ENCODE measurements at places on chromosomes 12 and 14.

DNA sequence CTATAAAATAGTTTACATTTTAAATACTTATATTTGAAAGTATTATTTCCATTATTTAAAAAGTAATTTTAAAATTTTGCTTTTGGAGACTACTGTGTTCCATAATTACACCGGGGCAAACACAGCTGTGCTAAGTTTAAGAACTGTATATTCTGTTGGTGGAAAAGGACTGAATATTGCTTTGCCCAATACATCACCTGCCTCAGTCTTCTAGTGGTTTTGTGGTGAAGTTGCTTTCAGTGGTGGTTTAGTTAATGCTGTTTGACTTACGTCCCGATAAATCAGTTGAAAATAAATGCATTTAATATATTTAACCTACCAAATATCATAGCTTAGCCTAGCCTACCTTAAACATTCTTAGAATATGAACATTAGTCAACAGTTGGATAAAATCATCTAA is 23.4 kb downstream of the FBXO34 start:
- no peak for DNase-seq

GRCh38 chr12:85036234-85036707 is at the start of the genes LRRIQ1 and TSPAN19:
LRRIQ1 (plus strand) TSS chr12:85036351; CDS start chr12:85038177, 1,826 bp downstream.
TSPAN19 (minus strand) TSS chr12:85036277; CDS start chr12:85029946, 6,331 bp downstream.
- DNase-seq: no peak

DNA sequence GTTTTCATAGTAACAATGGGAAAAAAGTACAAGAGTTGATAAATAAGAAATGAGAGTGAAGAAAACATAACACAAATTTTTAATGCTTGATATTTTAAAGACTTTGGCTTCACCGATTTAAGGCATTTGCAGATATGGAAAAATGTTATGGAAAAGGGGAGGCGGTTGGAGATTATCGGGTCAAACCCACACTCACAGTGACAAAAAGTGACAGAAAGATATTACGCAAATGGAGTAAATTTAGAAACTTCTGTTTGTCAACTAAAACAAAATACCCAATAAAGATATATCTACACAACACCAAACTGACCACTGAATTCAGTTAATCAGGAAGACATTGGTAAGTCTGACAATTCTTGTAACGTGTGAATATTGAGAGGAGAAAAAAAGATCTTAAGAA is 2.5 kb downstream of the PPP1R12A start:
- no peak for DNase-seq

- DNase-seq: no peak
These were observed 155.8 kb downstream of the NTF3 start for GRCh38 chr12:5587711-5588121.

GRCh38 chr12:104050436-104050835 is 449 bp upstream of the GLT8D2 start:
- DNase-seq: no peak

GRCh38 chr12:7190268-7191055 is 976 bp downstream of the PEX5 start:
- no peak for DNase-seq

DNA sequence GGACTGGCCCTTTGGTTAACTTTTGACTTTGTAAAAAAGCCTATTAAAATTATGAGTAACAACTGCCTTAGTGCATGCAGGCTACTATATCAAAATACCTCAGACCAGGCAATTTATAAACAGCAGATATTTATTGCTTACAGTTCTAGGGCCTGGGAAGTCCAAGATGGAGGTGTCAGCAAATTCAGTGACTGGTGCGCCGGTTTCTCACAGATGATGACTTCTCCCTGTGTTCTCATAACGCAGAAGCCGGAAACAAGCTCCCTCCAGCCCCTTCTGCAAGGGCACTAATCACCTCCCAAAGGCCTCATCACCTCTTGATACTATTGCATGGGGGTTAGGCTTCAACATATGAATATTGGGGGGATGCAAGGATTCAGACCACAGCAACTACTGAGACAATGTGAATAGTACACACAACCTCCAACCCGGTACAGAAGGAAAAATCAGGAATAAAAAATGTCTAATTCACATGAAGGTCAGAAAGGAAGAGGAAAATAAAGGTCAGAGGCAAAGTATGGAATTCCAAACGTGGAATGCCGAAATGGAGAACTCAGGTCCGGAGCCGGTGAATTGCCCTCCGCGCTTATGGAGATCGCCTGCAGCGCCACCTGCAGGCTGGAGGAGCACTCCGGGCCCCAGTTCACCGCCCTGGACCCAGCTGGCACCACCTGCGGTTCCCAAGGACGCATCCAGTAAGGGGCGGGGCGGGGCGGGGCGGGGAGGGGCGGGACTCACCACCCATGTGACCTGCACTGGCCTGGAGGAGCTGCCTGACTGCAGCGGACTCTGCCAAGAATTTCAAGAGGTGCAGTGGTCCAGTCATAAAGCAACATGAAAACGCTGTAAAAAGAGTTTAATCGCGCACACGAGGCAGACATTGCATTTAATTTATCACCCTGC is 203.4 kb downstream of the KIF26A start:
- no peak for DNase-seq

DNA sequence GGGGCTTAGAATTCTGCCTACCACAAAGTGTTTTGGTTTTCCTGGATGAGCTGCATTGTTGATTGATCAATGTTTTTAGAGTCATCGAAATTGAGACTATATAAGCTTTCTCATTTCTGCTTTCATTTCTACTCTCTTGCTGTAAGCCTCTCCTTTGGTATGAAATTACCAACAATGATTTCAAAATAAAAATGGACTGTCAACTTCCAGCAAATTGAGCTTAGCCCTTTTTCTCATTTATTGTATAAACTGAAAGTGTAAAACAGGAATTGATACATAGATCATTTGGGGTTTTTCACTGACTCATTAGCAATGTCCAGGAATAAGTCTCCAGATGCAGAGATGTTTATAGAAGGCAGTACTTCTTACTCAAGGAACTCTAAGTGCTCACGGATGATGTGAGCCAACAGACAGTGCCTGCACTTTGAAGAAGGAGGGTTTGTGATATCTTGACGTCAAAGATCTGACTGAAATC is 20.0 kb upstream of the PCNX1 start:
- no peak for DNase-seq

DNA sequence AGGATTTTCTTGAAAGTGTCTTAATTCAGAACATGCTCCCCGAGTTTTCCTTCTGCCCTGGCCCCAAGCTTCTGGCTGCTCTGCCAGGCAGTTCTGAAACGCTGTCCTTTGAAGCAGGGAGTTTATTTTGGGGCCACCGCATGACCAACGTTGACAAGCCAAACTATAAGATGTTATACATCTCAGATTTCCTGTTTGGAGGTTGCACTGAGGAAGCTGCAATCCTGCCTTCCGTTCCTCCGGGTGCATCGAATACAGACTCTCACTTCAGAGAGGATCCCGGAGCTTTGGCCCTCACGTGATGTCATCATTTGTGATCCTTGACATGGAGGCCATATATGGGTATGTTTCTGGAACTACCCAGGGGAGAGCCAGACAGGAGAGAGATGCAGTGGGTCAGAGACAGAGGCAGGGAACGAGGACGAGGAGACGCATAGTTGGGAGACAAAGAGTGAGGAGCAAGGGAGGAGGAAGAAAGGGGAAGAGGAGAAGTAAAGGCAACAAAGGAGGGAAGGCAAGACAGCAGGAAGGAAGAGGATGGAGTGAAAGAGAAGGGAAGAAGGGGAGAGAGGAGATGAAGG is at the start of gene ASB2:
TSS of gene ASB2 (minus strand) at position 94 of the 581 bp plus-strand sequence. CDS start 12,031 bp downstream, outside the sequence.
- no peak for DNase-seq

DNA sequence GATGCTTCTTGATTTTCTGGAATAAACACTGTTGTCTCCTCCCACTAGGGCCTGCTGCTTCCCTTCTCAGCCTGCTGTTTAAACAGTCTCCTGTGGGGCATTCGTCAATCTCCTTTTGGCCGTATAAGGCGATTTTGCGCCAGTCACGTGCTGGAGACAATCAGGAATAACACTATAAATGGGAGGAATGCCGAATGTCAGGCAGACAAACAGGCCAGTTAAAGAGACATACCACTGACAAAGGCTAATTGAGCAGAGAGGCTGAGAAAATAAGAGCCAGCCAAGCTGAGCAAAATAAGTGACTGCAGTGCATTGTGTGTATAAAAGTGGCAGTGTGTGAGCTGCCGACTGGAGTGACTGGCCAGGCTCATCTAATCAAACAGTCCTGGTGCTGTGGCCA is 23.3 kb downstream of the DMAC2L start:
- no peak for DNase-seq

GRCh38 chr12:5023842-5024241 is 19.8 kb upstream of the KCNA5 start:
- no peak for DNase-seq

GRCh38 chr12:563250-563781 is 99.9 kb downstream of the NINJ2 start:
- DNase-seq: peak; percentile 26

GRCh38 chr12:73599268-73599667 is 938.4 kb upstream of the ATXN7L3B start:
- DNase-seq: no peak

DNA sequence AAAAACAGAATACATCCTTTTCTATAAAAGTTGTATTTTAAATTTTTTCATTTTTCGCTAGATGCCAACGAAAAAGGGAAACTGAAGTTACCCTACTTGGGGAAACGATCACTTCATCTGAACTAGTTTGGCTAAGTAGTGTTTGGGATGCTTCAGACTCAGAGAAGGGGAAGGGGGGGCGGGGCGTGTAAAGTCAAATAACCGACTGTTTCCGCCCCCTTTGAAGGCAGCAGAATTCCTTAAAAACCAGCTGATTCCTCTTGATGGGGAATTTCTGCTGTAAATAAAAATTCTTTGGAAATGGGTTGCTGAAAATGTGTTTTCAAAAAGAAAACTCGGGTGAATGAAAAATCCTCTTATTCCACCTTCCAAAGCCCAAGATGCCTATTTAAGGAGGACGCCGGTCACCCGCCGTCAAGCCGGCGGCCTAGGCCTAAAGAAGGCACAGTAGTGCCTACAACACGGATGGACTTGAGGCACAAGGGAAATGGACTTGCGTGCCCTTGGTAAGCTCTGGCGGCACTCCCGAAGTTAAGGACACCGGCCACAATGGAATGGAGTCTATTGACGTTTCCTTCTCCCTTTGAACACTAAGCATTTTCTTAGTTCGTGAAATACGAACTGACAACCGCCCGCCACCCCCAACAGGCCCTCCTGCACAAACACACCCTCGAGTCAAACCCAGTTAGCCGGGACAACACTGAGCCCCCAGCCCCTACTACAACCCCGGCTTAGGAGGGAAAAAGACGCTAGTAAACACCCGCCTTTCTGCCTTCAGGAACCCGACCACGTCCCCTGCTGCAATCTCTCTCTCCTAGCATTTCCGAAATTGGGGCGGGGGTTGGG is 1.9 kb downstream of the ATXN2 start:
- DNase-seq: no peak

GRCh38 chr14:79281244-79282152 is 929.8 kb downstream of the DIO2 start:
- DNase-seq: no peak

- DNase-seq: no peak
These were observed 18.8 kb downstream of the PRKAB1 start for GRCh38 chr12:119686776-119687175.

GRCh38 chr12:25718081-25718731 is 165.1 kb upstream of the LMNTD1 start:
- DNase-seq: no peak

- DNase-seq: no peak
These were observed 2.6 kb downstream of the SMIM41 start for GRCh38 chr12:52082026-52082668.

DNA sequence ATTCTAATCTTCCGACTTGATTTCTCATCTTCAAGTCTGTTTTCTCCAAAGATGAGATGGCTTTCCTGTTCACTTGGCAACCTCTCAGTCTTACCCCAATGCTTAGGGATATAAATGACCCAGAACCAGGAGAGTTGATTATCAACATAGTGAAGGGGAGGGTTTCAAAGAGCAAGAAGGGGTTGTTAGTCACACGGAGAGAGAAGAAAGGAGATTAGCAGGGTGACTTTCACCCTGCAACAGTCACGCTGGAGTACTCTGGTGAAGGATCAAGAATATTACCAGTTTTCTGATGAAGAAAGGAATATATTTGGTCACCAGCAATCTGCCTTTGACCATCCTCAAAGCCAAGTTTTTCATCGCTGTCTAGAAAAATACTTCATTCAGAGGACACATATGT is at the start of gene TMEM52B:
TSS of gene TMEM52B (plus strand) at position 212 of the 400 bp plus-strand sequence. CDS start 543 bp downstream, outside the sequence.
- DNase-seq: no peak

- DNase-seq: no peak
These were observed 30.5 kb downstream of the PPP2R5C start for GRCh38 chr14:101791919-101792572.

GRCh38 chr12:15020156-15020555 is 47.3 kb downstream of the PDE6H start:
- no peak for DNase-seq

GRCh38 chr14:85248881-85249635 is 280.9 kb upstream of the FLRT2 start:
- no peak for DNase-seq

DNA sequence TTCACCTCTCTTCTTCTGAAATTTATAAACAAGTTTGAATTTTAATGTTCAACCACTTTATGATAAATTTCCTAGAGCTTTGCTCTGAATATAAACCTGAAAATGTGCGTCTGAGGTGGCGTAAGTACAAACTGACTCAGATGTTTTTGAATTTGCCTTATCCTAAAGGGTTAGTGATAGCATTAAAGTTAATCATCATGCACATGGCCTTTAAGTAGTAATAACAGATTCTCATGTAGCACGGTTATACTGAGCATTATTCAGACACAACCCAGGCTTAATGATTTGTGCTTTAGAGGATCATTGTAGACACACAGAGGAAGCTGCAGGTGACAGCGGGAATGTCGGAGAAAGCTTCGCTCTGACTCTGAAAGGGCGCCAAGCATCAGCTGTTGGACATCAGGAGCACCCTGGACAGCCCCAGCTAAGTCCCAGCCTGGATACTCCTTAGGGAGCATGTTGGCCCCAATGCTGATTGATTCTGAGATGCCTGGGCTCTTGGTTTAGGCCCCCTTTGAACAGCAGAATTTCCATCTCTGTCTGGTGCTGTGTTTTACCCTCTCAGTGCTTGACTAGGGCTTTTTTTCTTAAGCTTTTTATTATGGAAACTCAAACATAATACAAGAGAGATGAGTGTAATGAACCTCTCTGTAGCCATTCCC is 91.1 kb downstream of the PLXNC1 start:
- no peak for DNase-seq

DNA sequence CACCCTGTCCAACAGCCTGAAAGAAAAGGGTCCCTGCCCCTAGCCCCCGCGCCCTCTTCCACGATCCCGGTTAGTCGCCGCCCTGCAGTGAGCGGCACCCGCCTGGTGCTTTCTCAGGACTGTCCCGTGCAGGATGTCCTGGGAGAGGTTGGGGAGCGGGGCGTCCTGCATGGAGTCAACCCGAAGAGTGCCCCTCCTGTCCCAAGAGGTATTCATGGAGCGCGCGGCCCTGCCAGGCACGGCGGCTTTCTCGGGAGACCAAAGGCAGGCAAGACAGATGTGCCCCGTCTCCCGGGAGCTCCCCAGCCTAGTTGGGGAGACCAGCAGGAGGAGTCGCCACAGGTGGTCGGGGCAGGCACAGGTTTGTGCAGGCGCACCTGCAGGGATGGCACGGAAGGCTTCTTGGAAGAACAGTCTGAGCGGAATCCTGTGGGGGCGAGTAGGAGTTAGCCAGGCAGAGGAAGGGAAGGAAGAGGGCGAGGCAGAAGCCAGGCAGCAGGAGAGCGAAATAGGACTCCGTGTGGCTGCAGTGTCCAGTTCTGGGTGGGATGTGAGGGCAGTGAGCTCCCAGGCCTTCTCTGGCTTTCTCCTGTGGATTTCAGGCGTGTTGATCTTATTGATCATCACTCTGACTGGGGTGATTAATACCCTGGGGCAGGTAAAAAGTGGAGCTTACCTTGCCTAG is 723 bp downstream of the SIVA1 start:
- no peak for DNase-seq
